Left renal pelvis (tissue), 4 donors: ENCODE measurements at places on chromosomes 6 and 20.

- no peak for DNase-seq
Observed at GRCh38 chr6:115618256-115618655, 442.4 kb downstream of the FRK start.

DNA sequence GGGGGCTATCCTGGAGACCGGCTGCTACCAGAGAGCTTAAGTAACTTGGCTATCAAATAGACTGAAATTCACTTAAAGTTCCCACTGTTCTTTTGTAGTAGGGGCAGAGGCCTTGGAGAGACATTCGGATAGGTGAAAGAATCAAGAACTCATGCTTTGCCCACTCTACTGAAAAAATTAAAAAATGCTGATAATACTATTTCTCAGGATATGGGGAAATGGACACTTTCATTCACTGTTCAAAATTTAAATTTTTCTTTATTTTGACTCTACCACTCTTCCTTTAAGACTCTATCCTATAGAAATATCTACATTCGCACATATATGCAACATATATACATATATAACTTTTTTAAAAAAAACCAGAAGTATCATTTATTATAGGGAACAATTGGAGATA, 117.8 kb upstream of the CHD6 start:
- no peak for DNase-seq

DNA sequence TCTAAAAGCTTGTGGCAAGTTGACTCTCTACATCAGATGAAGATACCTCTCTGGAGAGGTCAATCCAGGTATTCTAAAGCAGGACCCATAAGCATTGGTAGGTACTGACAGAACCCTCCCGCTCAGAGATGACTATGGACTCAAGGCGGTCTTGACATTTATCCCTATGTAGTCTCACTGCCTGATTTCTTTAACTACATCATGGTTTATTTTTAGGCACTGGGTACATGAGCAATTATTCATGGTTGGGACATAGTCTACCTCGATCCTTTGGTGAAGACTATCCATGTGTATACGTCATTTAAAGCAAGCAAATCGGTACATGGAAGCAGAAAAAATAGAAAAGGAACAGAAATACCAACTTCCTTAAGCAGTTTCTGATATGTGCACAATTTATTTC, 136.2 kb upstream of the TAB2 start:
- no peak for DNase-seq

GRCh38 chr6:34170346-34170745, 24.5 kb upstream of the GRM4 start:
- DNase-seq = no peak

- no peak for DNase-seq
Observed at GRCh38 chr20:5786930-5787795, 37.0 kb downstream of the SHLD1 start.

- no peak for DNase-seq
Observed at GRCh38 chr6:119713903-119714302, 364.3 kb upstream of the MAN1A1 start.
